Stimulated activated CD8-positive, alpha-beta memory T cell treated with anti-CD3 and anti-CD28 coated beads, Interleukin-7, amount 100 ng/mL, for 4 hours (primary cell): ENCODE measurements at places on chromosomes 3 and 15.

GRCh38 chr15:93523481-93523880, 434.5 kb upstream of the RGMA start:
- no peak for DNase-seq

- no peak for DNase-seq
Measured at GRCh38 chr3:150639262-150639661, 36.1 kb downstream of the SELENOT start.

GRCh38 chr3:132083583-132084279, 48.9 kb upstream of the CPNE4 start:
- DNase-seq, result no peak

DNA sequence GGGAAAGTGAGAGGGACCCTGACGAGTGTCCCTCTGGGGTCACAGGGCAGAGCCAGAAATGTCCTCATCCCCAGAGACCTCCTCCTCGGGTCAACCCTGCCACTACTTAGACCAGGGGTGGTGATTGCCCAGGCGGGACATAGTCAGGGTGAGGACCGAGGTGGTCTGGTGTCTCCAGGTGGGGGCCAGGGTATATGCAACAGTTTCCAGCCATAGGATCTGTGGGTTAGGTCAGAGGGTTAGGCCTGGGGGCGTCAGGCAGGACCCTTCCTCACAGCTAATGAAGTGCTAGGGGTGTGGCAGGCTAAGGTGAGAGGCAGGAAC, 22.3 kb upstream of the FBLN2 start:
- DNase-seq, result no peak

- no peak for DNase-seq
Measured at GRCh38 chr15:27884726-27885125, 214.4 kb downstream of the OCA2 start.

DNA sequence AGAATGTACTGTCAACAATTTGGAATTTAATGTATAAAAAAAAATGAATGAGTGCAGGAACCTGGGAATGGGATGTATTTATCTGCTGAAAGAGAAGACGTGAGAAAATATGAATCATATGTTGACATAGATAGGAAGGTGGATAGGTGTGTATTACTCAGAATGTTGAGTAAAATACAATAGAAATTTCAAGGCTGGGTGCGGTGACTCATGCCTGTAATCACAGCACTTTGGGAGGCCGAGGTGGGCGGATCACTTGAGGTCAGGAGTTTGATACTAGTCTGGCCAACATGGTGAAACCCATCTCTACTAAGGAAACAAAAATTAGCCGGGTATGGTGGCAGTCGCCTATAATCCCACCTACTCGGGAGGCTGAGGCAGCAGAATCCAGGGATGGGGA, 202.8 kb downstream of the CADM2 start:
- no peak for DNase-seq

- DNase-seq, result no peak
Measured at GRCh38 chr3:54026543-54026942, 95.8 kb upstream of the CACNA2D3 start.

DNA sequence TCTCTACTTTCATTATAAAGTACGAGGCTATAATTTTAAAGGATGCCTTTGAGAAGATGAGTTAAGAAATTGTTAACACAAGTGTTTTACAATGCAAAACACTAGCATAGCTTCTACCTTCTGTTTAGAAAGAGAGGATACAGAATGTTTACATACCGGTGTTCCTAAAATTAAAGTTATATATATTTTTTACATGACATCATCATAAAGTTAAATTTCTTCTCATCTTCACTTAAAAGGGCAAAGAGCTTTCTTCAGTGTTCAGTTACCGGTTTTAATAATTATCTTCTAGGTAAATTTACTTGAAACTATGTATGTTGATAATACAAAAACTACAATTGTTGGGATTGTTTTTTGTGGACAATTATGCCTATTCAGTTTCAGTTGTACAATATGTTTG, 32.7 kb upstream of the TM2D3 start:
- no peak for DNase-seq

- DNase-seq, result no peak
Measured at GRCh38 chr15:49901996-49902684, 216.9 kb downstream of the ATP8B4 start.

DNA sequence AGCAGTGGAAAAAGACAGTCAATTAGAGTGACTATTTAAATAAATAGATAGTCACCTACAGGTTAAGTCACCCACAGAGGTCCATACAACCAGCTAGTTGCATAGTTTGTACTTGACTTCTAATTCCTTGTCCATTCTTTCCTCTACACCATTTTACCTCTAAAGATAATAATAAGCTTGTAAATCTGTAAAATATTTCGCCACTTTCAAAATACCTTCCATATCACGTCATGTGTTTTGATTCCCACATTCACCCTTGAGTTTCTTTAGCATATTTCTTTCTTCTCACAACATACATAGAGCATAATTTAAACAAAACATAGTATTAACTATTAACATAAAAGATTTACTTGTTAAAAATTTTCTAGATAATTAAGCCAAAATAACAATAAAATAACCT, 689.6 kb downstream of the MECOM start:
- DNase-seq, result no peak

DNA sequence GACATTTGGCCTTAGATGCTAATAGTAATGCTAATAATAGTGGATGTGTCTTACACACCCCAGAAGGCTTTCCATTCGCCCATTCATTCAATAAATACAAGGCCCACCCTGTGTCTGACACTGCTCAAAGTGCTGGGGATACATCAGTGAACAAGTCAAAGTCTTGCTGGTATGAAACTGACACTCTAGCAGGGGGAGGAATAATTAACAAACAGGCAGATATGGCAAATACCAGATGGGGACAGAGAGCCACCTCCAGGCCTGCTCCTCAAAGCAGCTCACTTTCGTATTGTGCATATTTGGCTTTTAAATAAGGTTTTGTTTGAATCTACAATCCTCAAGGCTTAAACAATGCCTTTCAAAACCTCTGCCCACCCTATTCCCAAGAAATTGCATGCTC, 28.3 kb upstream of the LYZL4 start:
- DNase-seq, result no peak

DNA sequence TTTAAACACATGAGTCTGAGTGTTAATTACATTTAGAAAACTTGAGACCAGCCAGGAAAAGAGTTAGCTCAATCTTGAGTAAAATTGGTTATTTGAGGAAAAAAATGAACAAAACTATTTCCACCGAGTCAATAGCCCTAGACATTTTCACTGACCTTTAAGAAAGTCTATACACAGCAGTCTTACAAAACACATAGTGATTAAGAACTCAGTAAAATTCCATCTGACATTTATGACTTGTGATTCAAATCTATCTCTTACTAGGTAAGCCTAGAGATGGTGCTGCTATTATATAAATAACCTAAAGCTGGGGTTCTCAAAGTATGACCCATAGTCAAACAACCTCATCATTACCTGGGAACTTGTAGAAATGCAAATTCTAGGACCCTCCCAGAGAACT, 109.1 kb upstream of the COL8A1 start:
- DNase-seq, result no peak

DNA sequence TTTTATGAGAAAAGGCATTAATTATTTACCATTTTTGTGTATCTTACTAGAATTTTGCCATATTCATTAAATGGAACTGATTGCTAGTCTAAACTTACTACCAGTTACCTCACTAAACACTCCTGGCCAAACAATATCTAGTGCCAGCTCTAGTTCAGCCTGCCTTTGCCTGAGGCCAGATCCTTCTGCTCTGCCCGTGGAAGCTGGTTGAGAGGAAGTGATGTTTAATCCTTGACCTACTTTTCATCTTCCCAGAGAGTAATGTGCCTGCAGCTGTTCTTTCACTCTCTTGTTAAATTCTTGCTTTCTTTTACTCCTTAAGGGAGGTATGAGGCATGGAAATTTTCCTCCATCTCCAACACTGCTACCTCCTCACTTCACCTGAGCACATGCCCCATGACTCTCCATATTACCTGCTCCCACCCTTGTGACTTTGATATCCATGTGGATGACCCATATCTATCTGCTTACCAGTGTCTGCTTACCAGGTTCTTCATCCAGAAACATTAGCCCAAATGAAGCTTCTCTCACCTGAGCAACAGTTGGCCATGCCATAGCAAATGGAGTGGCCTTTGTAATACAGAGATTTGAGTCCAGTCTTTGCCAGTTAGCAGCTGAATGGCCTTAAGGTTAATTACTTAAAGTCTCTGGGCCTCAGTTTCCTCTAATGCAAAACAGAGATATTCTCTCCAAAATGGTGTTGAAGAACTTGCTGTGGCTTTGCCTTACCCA, 53.4 kb downstream of the UBE2E1 start:
- DNase-seq, result no peak

DNA sequence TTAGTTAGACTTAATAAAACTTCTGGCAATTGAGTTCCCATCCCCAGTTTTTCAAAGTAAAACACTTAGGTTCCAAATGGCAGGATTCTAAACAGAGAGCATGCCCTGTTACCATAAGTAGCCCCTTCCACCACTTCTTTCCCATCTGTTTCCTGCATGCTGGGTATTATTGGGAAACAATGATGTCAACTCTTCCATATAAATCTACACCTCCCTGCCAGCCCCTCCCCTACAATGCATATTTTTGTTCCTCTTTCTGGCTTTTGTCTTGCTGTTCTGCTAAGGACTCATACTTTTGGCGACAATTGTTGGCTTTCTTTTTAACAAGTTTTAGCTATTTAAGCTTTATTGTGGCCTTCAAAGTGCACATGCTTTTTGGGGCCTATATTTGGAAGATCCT, 11.1 kb downstream of the ARHGAP31 start:
- DNase-seq, result no peak

- no peak for DNase-seq
Measured at GRCh38 chr15:99104788-99105513, at the start of gene SYNM. SYNM (plus strand) TSS chr15:99105080; CDS start chr15:99105200, 120 bp downstream.

- DNase-seq, result no peak
Measured at GRCh38 chr15:36373550-36373949, 205.9 kb upstream of the CDIN1 start.

DNA sequence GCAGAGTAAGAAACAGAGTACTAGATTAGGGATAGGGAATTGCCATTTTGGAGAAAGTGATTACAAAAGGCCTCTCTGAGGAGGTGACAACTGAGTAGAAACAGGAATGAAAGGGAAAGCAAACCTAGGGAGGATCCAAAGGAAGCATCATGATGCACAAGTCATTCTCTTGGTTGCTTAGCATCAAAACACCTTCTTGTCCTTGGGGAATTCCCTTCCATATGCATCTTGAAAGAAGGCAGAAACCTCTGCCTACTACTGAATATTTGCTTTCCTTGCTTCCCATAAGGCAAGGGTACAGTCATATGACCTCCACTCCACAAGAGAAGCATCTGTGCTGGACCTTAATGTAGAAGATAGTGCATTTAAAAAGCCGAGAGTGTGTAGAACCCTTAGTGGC, 24.1 kb downstream of the GABPB1 start:
- DNase-seq, result no peak

- no peak for DNase-seq
Measured at GRCh38 chr3:116322750-116323375, 122.4 kb downstream of the LSAMP start.

GRCh38 chr3:86388820-86389219, 602.1 kb downstream of the VGLL3 start:
- no peak for DNase-seq

DNA sequence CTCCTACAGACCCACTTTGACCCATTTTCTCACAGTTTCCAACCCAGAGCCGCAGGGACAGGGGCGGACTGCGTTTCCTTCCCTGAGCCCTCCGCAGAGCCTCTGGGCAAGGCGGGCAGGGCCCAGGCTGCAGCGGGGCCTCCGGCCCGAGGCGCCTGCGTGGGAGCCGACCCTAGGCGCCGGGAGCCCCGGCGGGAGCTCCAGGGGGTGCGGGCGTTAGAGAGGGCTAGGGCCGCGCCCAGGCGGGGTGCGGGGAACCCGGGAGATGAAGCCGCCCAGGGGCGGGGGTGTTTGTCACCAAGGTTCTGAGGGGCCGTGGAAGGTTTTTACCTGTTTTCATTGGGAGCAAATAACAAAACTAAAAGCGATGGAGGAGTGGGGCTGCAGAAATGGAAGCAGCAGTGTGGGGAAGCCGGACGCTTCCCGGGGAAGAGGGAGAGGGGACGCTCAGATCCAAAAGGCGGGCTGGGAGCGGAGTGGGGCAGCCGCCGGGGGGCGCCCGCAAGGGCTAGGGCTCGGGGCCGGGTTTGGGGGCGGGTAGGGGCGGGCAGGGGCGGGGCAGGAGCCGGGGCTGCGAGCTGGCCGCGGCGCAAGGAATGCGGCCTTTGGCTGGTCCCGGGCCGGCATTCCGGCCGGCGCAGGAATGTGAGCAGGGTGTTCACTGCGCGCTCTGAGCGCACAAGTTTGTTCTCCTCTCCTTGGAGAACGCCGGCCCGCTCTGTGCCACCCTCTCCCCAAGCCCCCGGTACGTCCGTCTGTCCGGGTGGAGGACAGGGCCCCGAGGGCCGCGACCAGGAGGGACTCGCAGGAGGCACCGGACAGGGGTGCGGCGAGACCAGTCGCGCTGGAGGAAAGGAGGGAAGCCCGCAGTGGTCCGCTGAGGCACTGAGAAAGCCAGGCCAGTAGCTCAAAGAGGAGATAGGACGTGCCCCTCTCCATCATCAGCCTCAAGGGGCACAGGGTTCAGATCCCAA, 61.1 kb downstream of the AMOTL2 start:
- DNase-seq, result no peak

DNA sequence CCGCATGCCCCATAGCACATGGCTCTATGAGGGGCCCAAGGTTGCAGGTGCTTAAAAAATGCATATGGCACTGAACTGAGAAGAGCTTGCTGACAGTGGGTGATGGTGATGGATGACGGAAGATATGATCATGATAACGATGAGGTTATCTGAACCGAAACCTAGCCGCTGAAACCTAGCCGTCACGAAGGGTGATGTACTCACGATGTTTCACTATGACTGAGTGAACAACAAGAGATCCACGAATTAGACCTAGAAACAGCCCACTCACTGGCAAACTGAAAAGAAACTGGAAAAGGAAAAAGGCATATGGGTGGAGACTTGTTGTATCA, 57.6 kb upstream of the BCL6 start:
- DNase-seq, result peak; percentile 48

DNA sequence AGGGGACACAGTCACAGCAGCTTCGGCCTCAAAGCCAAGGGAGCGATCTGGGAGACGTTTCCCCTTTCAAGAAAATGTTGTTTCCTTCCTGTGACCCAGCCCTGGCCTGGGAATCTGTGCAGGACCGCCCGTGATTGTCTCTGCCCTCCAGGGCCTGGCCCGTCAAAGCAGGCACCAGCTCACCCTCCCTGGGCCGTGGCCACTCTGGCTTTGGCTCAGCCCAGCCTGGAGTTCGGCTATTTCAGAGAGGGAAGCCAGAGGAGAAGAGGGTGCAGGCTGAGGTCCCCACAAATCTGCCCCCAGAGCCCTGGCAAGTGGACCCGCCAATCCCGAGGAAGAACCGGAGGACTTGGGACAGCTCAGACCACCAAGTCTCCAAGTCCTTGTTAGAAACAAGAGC, 12.7 kb downstream of the GATA2 start:
- DNase-seq, result no peak

DNA sequence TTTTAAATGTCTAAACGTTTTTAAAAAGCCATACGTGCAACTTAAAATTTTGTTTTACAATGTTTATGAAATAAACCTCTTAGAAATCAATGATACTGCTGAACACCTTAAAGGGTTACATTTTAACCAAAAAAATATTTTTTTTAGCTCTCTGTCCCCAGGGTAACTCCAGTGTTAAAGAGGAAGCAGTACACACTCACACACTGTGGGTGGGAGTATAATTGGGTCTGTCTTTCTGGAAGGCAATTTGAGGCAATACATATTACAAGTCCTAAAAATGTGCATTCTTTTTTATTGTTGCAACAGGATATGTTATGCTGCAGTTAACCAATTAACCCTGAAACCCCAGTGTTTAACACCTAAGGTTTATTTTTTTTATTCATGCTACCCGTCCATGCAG, 34.1 kb downstream of the WHAMM start:
- no peak for DNase-seq
